Mucosa of descending colon (tissue), 3 donors: ENCODE measurements at places on chromosomes 4 and X.

DNA sequence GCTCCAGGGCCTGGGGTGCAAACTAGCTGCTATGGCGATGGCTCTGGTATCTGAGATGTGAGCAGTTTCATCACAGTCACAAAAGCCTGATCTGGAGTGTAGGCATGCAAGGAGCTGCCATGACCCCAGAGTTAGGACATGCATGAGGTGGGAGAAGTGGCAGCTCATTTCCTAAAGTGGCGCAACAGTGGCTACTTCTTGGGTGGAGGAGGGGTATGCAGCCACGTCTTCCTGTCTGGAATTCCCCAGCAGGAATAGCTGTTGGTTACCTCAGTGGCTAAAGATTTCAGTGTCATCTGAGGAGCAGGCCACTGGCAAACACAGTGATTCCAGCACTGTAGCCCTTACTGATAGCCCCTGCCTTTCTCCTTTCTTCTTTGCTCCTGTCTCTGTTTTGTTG, 1382.5 kb downstream of the C4orf33 start:
- no peak for DNase-seq

DNA sequence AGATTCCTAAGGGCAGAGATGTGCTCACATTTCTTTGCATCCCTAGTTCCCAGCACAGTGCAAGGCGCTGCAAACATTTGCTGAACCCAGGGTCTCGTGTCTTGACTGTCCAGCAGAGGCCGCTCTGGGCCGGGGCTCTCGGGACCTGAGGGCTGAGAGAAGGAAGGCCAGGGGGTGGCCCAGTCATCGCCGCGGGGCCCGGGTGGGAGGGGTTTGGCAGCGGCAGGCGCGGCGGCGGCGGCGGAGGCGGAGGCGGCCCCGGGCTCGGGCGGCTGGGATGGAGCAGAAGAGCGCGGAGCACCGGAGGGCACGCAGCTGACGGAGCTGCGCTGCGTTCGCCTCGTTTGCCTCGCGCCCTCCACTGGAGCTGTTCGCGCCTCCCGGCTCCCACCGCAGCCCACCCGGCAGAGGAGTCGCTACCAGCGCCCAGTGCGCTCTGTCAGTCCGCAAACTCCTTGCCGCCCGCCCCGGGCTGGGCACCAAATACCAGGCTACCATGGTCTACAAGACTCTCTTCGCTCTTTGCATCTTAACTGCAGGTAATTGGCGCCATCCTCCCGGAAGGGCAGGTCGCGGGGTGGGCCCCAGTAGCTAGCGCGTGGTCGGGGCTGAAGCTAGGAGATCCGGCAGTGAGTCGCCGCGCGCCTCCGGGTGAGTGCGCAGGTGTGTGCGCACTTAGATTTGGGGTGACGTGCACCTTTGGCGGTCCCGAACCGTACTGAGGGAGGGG, at the start of gene PARM1:
Gene PARM1 (plus strand): TSS at position 285 of the 730 bp plus-strand sequence. CDS start 212 bp downstream, at position 497.
- peak; percentile 95 for DNase-seq

GRCh38 chr4:52051615-52052474, 741 bp downstream of the SPATA18 start:
- peak; percentile 83 for DNase-seq

DNA sequence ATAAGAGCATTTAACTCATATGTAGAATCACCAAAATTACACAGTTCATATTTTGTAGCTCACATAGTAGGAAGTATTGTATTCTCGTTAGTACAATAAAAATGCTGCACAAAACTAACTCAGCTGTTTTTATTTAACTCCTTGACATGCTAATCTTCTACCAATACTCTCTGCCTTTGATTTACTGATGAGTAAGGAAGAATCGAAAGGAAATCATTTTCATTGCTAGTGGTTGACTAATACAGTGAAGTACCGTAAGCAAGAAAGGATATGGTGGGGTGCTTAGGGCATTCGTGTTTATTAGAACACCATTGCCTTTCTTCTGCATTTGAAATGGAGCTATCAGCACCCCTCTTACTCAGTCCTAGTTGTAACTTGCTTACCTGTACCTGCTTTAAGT, 1239.1 kb upstream of the TENM3 start:
- DNase-seq, result no peak

- no peak for DNase-seq
These were observed 35.1 kb downstream of the RPS6KA3 start for GRCh38 chrX:20231598-20231997.

DNA sequence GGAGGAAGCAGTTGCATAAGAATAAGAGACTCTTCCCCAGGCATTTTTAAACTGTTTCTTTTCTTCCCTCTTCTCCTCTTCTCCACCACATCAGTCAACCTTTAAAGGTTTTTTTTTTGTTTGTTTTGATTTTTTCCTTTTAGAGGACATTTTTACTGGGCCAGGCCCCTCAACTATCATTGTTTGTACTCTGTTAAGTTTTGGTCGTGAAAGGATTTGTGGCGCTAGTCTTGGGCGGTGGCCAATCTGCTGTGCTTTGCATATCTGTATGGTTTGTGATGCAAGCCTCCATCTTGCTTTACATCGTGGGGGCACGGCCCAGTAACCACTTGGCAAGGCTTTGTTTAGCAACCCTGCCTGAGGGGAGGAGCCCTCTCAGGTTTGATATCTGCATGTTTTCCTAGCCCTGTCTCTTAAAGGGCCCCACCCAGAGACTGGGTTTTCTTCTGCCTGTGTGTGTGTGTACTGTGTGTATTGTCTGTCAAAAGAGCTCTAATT, 101.9 kb upstream of the SLITRK2 start:
- no peak for DNase-seq

DNA sequence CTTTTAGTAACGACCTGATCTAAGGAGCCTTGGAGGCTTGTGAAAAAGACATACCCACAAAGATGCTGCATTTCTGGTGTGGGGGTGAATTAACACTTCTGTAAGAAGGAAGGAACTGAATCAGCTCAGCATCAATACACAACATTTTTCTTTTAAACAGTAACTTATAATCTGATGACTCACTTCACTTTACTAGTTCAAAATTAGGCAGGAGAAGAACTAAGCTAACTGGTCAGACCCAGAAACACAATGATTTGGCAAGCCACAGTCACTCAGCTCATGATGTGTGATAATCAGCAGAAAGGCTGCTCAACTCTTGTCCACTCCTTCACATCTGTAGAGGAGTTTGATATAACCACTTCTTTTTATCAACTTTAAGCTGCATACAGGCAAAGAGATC, 4.6 kb downstream of the MMAA start:
- DNase-seq, result no peak

GRCh38 chr4:95627709-95628108, 78.9 kb upstream of the UNC5C start:
- DNase-seq, result no peak

- no peak for DNase-seq
These were observed 82.8 kb downstream of the CPZ start for GRCh38 chr4:8675383-8675782.

GRCh38 chrX:25007059-25008053, 8.4 kb downstream of the ARX start:
- no peak for DNase-seq

DNA sequence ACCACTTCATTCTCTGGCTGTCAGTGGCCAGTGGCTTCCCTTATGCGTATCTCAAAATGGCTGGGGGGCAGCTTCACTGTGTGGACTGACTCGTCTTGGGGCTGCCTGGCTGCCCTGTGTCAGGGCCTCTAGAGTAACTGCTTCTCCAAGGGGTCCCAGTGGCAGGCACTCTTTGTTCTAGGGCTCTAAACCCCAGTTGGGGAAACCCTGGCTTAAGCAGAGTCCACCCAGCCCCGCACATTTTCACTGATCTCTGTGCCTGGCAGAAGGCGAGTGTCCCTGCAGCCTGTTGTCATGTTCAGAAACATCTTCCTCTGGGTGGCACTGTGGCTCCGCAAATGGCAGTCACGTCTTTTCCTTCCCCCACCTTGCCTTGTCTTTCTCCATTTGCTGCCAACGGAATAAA, 59.7 kb downstream of the NBDY start:
- no peak for DNase-seq

DNA sequence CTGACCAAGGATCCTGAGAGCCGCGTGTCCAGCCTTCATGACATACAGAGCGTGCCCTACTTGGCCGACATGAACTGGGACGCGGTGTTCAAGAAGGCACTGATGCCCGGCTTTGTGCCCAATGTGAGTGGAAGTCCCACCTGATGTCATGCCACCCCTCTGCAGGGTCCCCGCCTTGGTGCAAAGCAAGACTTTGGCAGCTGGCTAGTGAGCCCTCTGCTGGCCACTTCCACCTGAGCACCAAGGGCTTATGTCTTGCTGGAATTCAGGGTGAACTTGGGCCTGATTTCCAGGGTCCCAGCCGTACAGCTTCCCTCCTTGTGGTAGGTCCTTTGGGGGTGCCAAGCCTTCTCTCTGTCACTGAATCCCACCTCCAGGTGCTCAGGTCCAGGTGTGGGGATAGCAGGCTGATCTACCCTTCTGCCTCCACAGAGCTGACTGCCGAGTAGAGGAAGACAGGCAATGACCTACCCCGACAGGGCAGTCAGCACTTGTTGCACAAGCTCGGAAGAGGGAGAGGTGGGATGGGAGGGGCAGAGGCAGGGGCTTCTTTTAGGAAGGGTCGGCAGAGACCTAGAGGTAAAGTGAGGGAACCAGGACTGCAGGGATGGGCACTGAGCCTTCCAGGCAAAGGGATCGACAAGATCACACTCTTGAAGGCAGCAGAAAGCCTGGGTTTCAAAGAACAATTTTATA, 248.1 kb downstream of the EVC2 start:
- DNase-seq, result no peak

DNA sequence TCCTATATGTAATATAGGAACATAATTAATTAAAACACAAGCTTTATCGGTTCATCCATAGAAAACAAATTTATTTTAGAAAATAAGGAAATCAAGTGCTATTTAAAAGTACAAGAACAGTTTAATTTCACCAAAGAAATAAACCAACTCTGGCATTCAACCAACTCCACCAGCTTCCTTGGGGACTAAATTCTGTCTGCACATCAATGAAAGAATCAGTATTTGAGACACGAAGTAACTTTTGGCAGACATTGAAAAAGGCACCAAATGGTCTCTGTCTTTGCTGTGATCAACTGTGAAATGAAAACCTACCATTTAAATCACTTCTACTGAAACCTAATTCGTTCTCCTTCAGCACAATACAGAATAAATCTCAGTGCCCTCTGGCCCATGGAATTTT, 719.7 kb upstream of the GRIA3 start:
- DNase-seq, result no peak

- no peak for DNase-seq
These were observed 33.3 kb downstream of the ADRA2C start for GRCh38 chr4:3799496-3799895.

GRCh38 chr4:99572527-99573240, 1.9 kb upstream of the MTTP start:
- DNase-seq, result no peak

GRCh38 chrX:121132675-121133074, 85.3 kb downstream of the GLUD2 start:
- DNase-seq, result no peak

- DNase-seq, result no peak
These were observed 163.4 kb downstream of the BANK1 start for GRCh38 chr4:101953949-101954348.

DNA sequence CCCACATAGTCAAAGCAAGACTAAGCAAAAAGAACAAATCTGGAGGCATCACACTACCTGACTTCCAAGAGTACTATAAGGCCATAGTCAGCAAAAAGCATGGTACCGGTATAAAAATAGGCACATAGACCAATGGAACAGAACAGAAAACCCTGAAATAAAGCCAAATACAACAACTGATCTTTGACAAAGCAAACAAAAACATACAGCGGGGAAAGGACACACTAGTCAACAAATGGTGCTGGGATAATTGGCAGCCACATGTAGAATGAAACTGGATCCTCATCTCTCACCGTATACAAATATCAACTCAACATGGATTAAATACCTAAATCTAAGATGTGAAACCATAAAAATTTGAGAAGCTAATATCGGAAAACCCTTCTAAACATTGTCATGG, 819.3 kb upstream of the FRG1 start:
- no peak for DNase-seq

DNA sequence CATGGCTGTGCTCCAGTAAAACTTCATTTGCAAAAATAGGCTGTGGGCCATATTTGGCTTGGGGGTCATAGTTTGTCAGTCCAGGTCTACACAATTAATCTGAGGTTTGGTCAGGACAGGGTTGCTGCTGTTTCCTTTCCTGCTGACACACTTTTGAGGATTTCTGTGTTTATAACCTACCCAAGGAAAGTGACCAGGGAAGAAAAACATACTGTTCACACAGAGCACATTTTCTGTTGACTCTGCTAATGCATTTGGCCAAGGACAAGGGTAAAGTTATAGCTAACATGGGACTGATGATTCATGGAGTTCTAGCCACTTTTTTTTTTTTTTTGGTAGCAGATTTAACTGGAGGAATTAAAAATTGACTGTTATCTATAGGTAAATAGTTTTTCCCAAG, 43.9 kb upstream of the GEMIN8 start:
- DNase-seq, result no peak

GRCh38 chr4:171203425-171203824, 609.8 kb upstream of the GALNTL6 start:
- DNase-seq, result no peak

DNA sequence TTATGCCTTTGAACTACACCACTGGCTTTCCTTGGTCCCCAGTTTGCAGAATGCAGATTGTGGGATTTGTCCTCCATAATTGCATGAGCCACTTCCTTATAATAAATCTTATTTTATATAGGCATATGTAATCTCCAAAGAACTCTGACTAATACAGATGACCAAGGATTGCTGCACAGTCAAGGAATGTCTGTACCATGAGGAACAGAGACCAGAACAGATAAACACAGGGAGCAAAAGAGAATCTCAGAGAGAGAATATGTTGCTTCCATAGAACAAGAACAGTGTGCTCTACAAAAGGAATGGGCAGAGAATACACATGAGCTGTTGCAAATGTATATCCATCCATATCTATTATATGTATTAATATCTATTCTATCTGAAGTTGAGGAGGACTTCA, 111.1 kb downstream of the ADRA2C start:
- DNase-seq, result no peak

DNA sequence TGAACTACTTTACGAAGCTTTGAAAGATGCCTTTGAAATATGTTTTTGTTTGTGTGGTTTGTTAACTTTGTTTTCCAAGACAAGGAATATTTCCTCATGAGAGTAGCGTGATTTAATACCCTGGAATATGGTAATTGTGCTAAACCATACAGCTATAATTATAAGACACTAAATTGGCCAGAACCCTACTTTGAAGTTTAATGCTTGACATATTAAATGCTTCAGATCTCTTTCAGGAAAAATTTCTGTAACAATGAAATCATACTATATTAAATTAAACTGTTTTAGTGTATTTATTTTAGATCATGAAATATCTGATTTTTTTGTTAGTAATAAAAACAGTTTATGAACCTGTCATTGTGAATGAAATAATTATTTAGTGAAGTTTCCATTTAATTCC, 63.5 kb downstream of the DCLK2 start:
- DNase-seq, result no peak

DNA sequence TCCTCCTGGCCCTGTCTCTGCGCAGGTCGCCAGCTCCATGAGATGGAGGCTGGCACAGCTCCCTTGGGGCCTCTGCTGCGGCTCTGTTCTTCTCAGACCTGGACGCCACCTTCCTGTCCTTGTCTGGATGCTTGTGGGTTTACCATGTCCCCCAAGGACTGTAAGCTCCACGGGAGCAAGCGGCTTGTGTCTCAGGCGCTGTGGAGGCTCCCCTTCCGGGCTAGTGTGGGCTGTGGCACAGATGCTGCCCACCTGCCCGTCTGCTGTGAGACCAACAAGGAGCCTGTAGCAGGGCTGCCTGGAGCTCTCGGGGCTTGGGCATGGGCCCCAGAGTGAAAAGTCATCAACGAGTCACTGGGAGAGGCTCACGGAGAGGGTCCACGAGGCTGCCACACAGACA, 25.2 kb downstream of the NAT8L start:
- DNase-seq, result no peak
